ENCODE measurements at places on chromosomes 1 and 21.

DNA sequence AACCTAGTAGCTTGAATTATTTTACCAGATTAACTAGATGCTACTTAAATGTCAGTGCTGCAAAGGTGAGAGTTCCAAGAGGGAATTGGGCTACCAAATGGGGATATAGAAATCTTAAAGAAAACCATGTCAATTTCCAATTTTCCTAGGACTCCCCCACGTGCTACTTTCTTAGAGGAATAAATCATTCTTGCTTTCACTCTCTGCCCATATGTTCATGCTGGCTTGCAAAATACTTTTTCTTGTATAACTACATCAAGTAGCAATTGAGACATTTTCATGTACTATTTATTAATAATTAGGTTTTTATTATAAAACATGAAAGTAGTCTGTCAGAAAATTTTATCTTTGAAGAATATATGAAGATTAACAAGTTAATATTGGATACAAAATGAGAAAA lies 11.8 kb downstream of the KCNK2 start:
- DNase-seq: no peak

DNA sequence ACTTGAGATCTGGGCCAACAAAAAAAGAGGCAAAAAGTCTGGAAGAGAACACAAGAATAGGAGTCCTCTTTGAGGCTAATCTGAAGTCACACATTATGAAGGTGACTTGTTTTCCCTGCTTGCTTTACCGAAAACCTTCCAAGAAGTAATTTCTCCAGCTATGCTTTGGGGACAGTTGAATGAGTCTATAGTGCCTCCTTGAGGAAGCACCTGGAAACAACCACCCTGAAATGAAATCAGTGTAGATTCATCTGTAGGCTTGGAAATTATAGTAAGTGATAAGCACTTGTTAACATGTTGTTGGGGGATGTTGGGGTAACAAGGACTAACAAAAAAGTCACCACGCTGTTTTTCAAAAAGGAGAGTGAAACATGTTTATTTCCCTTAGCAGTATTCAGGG lies 23.4 kb upstream of the RPTN start:
- DNase-seq: peak; percentile 62

GRCh38 chr1:8194481-8195227 lies 123.3 kb upstream of the SLC45A1 start:
- no peak for DNase-seq

DNA sequence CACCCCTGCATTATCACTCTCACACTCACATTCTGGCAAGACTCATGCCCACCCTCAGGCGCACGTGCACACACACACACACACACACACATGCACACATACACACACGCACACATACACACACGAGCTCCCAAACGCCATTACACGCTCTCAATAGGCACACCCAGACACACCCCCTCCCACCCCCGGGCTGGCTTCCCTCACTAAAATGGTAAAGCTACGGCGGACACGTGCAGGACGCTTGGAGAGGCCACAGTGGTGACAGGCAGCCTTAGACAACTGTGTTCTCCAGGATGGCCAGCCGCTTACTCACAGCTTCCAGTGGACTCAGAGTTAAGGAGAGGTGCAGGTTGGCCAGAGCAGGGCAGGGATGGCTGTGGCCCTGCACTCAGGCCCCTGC lies 10.1 kb downstream of the MATN1 start:
- DNase-seq: no peak

- DNase-seq: no peak
Observed at GRCh38 chr1:1173793-1174415, at the start of gene TTLL10. Gene TTLL10, plus strand, starts transcription at chr1:1173880. Its CDS starts 5,336 bp downstream, at chr1:1179216.

GRCh38 chr1:177328251-177328650 lies 157.5 kb downstream of the BRINP2 start:
- DNase-seq: no peak

GRCh38 chr1:7539769-7540175 lies 231.3 kb upstream of the VAMP3 start:
- DNase-seq: peak; percentile 83

DNA sequence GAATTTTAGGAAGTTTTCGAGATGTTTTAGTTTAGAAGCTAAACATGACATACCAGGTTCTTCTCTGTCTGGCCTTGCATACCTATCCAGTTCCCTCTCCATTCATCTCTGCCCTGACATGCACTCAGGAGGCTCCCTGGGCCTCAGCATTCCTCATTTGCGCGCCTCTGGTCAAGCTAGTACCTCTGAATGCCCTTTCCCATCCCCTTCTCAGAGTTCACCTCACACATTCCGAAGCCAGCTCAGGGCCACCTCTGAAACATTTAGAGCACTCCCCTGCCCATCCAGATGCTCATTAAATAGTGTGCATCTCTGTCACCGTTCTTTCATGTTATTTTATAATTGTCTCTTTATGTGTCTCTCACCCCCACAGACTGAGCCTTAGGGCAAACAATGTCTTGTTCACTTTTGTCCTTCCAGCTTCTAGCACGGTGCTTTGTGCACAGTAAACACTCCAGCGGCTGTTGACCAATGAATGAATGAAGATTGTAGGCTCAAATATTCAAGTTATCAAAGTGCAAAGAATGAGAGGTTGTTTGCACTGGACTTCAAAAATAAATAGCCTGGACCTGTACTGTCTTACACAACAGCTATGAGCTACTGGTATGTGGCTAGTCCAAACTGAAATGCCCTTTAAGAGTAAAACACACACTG lies 1.2 kb upstream of the DHCR24 start:
- no peak for DNase-seq

GRCh38 chr1:29461115-29461739 lies 224.9 kb downstream of the PTPRU start:
- no peak for DNase-seq

DNA sequence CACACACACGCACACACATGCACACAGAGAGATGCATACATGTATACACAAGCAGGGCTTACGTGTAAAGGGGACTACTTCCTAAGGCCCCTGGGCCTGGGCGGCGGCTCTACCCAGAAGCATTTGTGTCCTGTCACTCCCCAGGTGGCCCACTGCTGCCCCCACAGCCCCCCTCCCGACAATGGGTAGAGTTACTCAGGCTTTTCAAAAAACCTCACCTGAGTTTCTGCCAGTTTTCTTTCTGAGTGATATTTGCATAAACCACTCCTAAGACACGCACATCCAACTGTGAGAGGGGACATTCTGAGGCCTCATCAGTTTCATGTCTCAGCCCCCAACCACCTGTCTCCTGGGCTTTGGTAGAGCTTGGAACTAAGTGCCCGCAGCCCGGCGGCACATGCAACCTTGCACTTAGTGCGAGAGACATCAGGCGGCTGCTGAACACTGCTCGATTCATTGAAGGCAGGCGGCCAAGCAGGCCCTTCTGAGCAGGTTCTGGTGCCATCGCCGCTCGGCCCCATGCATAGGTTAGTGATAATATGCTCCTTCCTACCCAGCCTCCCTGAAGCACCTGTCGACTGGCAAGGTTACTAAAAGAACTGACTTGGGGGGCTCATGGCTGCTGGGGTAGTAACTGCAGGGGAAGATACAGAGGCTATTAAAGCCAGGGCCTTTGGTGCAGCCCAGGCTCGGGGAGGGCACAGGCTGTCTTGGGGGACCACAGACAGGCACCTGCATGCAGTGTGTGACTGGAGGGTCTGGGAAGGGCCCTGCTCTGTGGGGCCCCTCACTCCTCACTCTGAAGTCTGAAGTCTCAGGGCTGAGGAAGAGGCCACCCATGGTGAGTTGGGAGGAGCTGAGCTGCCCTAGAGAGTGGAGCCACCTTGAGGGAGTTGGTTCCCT lies 364.2 kb upstream of the VAMP3 start:
- peak; percentile 43 for DNase-seq

DNA sequence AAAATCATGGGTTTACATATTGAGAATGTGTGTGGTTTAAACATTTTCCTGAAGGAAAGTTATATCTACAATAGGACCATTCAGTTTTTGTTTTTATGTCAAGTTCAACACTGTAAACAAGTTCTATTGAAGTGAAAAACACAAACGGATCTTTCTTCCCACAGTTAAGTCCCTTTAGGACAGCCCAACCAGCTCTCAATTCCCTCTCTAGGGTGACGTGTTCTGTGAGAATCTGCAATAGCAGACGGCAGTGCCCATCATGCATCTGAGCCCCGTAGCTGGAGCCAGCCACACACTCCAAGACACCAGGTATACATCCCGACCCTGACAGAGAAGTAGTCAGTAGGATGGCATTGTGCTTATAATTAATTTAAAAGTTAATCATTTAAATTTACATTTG lies 26.3 kb upstream of the IVNS1ABP start:
- DNase-seq: no peak

DNA sequence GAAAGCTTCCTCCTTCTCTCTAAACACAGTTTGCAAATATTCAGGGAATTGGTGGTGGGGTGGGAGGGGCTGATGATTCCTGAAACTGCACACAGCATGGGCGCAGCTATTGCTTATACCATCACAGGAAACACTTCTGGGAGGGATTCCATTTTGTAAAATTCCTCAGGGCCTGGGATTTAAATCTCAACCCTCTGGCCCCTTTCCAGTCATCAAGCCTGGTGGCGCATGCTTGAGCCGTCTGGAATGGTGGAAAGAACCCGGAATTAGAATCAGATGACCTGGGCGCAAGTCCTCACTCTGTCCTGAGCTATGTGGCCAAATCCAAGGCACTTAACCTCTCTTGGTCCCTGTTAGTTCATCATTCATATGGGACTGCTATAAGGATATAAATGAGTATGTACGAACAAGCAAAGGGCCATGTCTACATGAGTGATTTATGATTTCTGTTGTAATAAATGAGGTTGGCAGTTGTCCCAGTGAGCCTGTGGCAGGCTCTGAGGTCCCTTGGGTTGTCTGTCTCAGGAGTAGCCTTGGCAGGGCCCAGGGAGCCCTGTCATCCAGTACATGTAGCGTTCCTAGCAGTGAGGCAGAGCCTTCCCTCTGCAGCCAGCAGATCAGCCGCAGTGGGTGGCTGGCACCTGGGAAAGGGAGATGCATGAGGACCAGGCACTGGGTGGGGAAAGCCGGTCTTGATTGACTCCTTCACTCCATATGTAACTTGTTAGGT lies 72.0 kb downstream of the MAN1C1 start:
- DNase-seq: no peak

DNA sequence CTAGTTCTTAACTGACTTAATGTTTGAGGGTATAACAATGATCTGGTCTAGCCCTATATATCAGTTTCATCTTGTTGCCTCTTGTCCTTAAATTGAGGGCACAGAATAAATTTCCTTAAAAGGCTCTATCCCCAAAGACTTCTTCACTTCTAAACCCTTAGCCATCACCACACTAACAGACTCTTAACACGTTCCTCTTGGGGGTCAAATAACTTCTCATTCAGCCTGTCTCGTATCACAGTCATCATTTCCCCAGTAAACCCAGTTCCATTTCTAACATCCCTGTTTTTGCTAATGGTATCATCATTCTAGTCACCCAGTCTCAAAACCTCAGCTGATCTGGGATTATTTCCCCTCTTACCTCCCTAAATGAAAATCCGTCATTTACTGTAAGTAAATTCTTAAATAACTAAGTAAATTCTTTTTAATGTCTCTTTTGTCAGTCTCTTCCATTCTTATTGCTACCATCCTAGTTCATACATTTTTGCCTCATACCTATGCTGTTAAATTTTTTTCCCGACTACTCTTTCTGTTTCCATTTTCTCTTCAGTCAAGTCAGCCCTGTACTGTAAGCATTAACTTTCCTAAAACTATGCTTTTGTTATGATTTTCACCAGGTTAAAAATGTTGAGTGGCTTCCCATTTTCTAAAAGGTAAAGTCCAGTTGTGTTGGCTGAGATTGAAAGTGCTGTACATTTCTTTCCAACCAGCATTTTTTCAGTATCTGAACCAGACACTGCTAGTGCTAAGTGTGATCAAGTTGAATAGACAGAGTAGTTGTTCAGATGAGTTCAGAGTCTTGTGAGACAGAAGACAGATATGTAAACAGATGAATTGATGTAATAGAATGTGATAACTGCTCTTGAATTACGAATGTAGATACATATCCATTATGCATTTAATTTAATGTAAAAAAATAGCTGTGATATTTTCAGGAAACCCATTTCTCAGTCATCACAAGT lies 6.9 kb downstream of the CTTNBP2NL start:
- no peak for DNase-seq

GRCh38 chr1:18486195-18486594 lies 5.5 kb downstream of the KLHDC7A start:
- peak; percentile 46 for DNase-seq

DNA sequence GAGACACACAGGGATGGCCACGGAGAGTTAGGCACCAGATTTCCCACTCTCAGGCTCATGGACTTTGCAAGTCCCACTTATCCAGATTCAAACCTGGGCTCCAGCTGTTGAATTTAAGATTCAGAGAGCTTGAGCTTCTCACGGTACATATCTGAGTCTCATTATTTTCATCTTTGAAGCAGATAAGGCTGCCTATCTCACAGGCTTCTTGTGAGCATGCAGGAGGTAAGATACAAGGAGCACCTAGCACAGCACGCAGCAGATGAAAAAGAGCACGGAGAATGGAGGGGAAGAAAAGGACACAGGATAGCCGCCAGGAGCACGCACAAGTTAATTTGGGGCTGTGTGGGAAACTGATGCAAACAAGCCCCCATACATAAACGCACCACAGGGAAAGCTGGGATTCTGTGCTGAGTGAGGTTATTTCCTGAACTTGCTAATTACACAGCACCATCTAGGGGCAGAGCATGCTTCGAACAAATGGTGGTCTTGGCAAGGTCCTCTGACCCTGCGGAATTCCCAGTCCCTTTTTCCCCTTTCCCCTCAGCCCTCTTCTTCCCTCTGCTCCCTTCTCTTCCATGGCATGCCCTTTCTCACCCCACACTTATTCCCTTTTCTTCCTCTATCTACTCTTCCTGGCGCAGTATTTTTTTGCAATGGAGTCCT lies 134.7 kb upstream of the VANGL1 start:
- DNase-seq: no peak

- DNase-seq: no peak
Observed at GRCh38 chr1:104933846-104934245, 1184.1 kb downstream of the AMY1C start.

GRCh38 chr1:51733793-51734522 lies 117.1 kb downstream of the OSBPL9 start:
- DNase-seq: no peak

- DNase-seq: no peak
Observed at GRCh38 chr1:119447344-119448126, 32.6 kb downstream of the HSD3B2 start.

- no peak for DNase-seq
Observed at GRCh38 chr1:163357378-163357777, 35.6 kb downstream of the NUF2 start.

- DNase-seq: no peak
Observed at GRCh38 chr1:6495540-6496364, 4.3 kb upstream of the PLEKHG5 start.

DNA sequence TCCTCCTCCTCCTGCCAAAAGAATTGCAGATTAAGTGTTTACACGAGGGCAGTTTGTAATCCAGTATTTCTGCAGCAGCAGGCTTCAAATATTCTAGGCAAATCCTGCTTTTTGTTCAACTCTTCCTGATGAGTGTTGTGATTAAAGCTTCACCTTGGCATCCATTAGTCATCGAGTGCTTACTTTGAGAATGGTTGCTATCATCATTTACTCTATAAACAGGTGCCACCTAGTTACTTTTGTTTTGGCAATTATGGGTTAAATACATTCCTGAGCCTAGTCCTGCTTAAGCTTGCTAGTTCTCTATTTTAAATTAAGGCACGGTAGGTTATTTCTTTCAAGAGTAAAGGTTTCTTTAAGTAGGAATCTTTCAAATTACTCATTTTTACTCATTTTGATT lies 20.3 kb downstream of the PDC start:
- DNase-seq: no peak
